ENCODE measurements at places on chromosomes 5 and 9. TPM values are rescaled to one million over a fixed set of nuclear protein-coding genes. Genes with fewer than 3 reads are reported as not detected.

Gene OCLN
- total RNA-seq = 7.7 TPM

Gene FRMD3
- total RNA-seq = 11.1 TPM

Gene PFN3
- total RNA-seq = not detected

Gene TMEM161B
- total RNA-seq = 14.5 TPM

Gene EXOSC3
- 22.7 TPM for total RNA-seq

Gene FCHO2
- 24.5 TPM for total RNA-seq

Gene UNC5A
- under 0.01 TPM for total RNA-seq

Gene IFNA10
- not detected for total RNA-seq

Data from vein endothelial cell (primary cell).